Urinary bladder (tissue), 4 donors: ENCODE measurements at places on chromosomes 4 and X. TPM values are rescaled to one million over a fixed set of nuclear protein-coding genes. Genes with fewer than 3 reads are reported as not detected.

DNA sequence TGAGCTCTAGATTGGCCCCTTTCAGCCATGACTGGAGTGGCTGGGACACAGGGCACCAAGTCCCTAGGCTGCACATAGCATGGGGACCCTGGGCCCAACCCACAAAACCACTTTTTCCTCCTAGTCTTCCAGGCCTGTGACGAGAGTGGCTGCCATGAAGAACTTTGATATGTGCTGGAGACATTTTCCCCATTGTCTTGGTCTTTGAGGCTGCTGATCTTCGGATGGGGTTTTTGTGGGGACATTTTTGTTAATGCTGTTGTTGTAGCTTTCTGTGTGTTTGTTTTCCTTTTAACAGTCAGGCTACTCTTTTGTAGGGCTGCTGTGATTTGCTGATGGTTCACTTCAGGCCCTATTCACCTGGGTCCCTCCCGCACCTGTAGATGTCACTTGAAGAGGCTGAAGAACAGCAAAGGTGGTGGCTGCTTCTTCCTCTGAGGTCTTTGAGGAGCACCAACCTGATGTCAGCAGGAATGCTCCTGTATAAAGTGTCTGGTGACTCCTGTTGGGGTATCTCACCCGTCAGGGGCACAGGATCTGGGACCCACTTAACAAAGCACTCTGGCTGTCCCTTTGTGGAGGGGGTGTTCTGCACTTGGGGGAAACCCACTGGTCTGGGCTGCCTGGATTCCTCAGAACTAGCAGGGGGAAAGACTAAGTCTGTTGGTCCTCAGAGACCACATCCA is 49.6 kb upstream of the GRID2 start:
- DNase-seq, result no peak

Gene SHISA3
- total RNA-seq, result 2.1 TPM

DNA sequence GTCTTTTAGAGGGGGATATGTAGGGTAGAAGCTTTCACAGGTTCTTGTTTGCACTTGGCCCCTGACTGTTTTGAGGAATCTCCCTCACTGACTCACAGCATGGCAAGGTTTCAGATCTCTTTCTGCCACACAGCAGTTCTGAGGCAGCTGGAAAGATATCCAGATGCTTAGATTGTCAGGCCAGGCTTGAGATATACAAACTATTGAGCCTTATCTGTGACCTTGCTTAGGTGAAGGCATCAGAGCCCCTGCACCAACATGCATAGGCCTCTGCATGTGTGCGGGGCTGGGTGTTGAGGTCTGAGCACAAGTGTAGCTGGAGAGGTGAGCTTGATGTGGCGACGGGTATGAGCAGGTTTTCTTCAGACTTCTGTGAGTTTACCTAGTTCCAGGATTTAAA is 80.9 kb upstream of the MSANTD1 start:
- no peak for DNase-seq

Gene GPRIN3
- 7.2 TPM for total RNA-seq

- no peak for DNase-seq
Measured at GRCh38 chr4:129046055-129046959, 47.0 kb downstream of the SCLT1 start.

DNA sequence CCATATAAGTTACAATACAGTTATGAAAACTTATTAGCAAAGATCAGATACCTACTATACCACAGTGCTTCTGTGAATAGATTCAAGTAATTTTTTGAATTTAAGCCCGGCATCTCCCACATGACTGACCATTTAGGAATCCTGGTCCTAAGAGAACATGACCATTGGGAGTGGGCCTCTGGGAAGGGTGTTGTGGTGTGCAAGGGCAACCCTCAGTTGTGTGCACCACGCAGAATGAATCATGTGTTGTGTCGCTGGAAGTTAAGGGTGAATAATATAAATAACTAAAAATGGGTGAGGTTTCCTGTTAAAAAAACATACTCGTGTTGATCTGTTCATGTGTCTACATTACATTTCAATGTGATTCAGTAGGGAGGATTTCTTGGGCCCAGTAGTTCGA is 15.5 kb downstream of the CPE start:
- no peak for DNase-seq

Gene TKTL1
- total RNA-seq, result 0.32 TPM

DNA sequence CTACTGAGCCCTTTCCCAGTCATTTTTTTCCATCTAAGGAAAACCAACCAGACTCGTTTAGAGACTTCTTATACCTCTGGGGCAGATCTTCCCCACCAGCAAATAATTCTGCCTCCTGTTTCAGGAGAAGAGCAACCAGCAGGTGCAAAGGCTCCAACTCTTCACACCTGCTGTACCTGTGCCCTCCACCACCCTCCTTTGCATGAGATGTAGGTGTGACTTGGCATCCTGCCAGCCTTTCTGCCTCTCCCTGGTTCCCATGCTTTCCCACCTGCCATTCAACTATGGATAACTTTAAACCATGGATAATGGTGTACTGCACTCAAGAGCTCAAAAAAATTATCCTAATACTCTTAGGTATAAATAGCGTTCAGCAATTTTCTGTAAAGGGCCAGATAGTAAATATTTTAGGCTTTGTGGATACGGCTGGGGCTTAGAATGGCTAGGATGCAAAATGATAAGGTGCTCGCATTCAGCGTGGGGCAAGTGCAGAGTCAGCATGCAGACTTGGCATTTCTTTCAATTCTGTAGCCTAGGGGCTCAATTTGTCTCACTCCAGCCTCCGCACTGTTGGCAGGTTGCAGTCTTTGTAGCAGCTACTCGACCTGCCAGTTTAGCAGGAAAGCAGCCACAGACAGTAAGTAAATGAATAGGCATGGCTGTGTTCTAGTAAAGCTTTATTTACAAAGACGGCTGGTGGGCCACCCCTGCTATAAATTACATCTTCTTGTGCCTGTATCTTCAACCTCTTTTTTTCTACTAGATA is 79.8 kb downstream of the HCCS start:
- DNase-seq, result no peak
